ENCODE measurements at places on chromosomes 11 and 22.

DNA sequence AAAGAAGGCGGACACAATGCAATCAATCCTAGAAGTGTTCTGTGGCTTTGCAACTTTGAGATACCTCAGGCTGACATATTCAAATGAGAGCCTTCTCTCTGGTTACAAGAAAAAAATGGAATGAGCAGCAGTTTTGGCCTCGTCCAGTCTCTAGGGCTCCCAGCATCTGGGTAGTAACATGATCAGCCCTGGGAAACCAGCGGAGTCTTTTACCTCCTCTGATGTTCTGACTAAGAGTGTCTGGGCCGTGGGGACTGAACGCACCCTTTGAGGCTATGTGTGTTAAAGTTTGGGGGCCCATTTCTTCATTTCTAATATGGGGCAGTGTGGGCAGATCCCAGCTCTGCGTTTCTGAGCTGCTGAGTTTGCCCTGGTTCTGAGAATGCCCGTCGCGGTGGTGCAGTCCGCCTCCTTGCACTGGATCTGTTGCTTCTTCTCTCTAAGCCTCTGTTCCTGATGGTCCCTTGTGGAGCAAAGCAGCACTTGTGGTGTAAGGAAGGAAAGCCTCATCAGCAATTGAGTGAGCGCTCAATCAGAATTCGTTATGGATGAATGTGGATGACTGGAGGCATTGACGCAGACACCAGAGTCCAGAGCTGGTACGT is 8.1 kb downstream of the PARVB start:
- no peak for DNase-seq

- no peak for DNase-seq
Observed at GRCh38 chr11:31702966-31703365, 108.2 kb downstream of the PAX6 start.

DNA sequence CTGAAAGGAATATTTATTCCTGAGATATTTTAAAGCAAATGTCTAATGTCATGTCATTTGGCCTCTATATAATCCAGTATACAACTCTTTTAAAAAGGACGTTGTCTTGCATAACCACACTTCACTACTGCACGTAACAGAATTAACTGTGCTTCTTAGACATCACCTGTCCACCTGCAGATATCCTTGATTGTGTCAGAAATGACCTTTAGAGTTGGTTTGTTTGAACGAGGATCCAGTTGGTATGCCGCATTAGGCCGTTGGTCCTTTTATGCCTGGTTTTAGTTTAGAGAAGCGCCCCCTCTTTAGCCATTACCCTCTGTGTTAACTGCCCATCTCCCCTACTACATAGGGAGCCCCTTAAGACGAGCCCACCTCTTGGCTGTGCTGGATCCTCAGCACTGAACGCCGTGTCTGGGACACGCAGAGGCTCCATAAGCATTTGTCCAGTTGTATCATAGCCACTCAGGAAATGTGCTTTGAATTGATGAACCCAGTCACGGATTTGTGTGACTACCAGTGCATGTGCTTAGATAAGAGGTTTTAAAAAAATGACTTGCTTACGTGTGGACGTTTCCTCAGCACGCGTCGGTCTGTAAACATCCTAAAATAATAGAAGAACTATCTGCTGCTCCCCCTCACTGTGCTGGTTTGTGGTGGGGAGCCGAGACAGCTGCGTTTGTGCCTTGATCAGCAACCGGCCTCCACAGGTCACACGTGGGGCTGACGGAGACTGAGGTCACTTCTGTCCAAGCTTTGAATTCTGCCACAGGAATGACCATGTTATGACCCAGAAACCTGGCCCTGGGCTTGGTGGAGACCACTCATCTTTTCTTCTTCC is 4.0 kb downstream of the MICAL2 start:
- DNase-seq: no peak

DNA sequence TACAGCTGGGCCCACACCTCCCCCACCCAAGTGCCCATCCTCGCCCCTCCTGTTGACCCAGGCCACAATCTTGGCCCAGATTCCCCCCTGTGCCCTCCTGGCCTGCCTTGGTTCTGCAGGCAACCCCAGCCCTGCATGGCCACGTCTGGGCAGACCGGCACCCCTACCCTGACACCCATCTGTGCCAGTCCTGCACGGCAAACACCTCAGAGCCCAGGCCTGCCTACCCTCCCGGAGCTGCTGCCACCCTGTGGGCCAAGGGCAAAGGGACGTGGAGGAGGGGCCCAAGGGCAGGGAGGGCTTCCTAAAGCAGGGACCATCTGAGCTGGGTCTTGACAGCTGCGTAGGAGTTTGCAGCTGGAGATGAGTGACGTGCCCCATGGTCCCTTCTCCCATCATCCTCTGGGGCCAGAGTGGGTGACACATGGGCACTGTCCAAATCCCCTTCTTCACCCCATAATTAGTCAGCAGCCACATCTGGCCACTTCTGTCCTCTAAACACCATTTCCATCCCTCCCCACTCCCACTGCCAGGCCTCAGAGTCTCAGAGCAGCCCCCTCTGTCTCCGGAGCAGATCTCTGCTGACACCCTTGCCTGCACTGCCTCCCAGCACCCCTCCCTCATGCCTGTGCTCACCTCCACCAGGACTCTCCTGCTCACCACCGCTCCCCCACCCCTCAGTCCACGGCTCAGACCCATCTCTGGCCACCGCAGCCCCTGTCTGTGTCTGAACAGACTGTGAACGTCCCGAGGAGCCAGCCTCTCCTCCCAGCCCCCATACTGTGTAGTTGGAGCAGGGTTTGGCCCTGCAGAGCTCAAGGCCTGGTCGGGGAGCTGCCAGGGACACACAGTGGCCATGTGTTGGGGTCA is 35.6 kb upstream of the PPARA start:
- no peak for DNase-seq

DNA sequence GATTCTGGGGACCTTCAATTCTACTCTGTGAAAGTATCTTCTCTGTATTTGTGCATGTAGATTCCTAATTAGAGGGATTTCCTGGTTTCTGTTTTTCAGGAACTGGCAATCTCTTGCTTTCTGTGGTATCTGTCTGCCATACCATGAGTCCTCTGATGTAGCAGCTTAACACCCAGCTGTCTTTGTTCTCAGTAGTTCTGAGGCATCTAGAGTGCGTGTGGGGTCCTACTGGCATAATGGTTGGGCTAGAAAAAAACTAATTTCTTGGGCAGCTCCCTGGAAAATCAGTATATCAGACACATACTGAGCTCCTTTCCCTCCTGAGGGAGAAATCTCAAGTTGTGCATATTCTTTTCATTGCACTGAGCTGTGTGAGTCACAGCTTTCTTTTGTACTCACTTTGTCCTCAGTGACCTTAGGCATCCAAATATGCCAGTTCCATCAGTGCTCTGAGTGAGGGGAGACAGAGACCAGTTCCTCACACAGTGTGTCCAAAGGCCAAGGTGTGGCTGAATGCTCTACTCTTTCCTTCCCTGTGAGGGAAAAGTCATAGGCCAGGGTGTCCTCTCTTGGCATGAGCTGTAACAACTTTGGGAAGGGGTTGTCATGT is 35.5 kb upstream of the SLC22A24 start:
- DNase-seq: no peak

- no peak for DNase-seq
Observed at GRCh38 chr11:64568041-64568571, 22.9 kb upstream of the SLC22A12 start.

GRCh38 chr22:41459431-41459830 is 9.1 kb downstream of the PHF5A start:
- DNase-seq: no peak

DNA sequence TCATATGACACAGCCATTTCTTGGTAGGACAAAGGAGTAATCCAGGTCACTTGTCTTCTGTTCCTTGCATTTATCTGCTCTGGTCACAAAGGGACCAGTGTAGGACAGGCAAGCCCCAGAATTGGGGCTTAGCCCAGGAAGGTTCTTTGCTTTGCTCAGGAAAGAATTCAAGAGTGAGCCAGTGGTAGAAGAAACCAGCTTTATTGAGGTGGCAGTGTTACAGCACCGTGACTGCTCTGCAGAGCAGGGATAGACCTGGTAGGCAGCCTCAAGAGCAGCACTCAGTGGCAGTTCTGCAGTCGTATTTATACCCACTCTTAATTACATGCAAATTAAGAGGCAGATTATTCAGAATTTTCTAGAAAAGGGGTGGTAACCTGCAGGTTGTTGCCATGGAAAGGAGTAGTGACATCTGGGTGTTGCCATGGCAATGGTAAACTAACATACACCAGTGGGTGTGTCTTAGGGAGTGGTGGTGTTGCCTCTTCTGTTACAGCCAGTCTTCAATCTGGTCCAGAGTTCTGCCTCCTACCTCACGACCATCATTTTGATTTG is 84.9 kb upstream of the RAB1B start:
- no peak for DNase-seq

DNA sequence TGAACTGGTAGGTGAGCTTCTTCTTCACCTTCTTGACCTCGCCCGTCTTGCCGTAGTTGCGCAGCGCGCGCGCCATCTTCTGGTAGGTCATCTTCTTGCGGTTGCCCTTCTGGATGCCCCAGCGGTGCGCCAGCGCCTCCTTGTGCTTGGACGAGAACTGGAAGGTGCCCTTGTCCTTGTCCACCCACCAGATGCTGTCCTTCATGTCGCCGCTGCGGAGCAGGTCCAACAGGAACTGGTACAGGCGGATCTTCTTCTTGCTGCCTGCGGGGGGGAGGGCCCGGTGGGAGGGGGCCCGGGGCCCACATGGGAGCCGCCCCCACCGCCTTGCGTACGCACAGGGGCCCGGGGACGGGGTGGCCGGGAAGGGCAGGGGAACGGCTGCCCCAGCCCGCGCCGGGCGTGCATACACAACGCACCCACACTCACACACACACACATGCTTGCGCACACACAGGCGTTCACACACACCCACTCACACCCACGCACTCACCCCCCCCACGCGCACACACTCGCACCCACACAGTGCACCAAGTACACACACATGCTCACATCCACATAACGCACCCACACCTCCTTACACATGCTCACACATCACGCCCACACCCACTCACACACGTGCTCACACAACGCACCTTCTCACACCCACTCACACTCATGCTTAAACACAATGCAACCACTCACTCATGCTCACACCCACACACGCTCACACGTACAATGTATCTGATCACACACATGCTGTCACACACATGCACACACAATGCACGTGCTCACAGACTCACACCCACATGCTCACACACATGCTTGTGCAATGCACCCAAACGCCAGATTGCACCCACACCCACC is 3.0 kb upstream of the MYBPC3 start:
- DNase-seq: peak; percentile 96

- DNase-seq: no peak
Observed at GRCh38 chr11:31259797-31260196, 109.7 kb downstream of the DCDC1 start.

DNA sequence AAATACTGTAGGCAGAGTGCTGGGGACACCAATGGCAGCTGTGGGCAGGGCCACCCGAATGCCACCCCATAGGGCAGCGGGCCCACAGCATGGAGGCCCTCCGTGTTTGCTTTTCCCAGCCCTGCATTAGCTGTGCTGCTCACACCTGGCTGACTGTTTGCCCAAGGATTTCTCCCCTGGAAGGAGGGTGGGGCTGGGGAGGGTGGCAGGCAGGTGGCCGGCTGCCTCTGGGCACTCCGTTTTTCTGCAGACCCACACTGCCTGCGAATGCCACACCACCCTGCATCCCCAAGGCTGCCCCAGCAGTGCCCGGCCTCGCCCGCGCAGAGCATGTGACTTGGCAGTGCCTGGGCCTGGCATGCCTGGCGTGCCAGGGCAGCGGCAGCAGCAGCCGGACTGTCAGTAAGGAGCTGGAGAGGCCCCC is 19.6 kb downstream of the DAGLA start:
- DNase-seq: peak; percentile 86

- no peak for DNase-seq
Observed at GRCh38 chr22:49422701-49423100, 405.0 kb downstream of the BRD1 start.

DNA sequence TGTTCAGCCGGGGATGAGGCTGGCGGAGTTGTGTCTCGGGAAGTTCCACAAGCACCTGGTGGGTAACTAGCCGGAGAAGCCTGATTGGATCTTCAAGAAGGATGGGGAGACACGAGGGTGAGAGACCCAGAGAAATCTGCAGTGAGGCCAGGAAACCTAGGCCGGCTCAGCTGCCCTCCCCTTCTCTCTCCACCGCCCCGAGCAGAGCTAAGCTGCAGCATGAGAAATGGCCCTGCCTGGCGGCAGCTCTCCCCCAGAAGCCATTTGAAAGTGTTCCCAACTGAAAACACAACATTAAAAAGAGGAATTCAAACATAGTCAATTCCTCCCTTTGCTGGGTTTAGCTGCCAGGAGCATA is 77.8 kb upstream of the SHISAL1 start:
- no peak for DNase-seq
